NCI-H2107 (cell line): ENCODE measurements at places on chromosomes 16 and 17.

DNA sequence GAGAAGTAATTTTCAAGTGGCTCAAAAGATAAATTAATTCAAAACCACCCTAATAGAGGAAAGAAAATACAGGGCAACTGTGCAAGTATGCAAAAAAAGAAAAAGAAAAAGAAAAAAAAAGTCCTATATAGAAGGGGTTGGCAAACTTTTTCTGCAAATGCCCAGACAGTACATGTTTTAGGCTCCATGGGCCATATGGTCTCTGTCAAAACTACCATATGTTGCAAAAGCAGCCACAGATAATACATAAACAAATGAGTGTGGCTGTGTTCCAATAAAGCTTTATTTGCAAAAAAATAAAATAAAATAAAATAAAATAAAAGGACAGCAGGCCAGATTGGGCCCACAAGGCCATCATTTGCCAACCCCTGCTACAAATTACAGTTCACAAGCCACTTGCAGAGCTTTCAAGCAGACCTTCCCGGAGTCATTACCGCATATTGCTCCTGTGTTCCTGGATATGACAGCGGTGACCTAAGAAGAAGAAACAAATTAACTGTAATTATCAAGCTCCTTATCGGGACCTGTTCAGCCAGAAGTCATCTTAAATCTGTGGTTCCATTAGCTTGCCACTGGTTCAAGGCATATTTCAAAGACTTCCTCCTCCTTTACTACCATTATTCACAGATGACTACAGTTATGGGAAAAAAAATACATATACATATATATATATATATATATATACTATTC, 15.9 kb downstream of the ZC3H7A start:
- DNase-seq, result no peak

GRCh38 chr17:81193051-81193410, 27.0 kb upstream of the AATK start:
- DNase-seq, result no peak

DNA sequence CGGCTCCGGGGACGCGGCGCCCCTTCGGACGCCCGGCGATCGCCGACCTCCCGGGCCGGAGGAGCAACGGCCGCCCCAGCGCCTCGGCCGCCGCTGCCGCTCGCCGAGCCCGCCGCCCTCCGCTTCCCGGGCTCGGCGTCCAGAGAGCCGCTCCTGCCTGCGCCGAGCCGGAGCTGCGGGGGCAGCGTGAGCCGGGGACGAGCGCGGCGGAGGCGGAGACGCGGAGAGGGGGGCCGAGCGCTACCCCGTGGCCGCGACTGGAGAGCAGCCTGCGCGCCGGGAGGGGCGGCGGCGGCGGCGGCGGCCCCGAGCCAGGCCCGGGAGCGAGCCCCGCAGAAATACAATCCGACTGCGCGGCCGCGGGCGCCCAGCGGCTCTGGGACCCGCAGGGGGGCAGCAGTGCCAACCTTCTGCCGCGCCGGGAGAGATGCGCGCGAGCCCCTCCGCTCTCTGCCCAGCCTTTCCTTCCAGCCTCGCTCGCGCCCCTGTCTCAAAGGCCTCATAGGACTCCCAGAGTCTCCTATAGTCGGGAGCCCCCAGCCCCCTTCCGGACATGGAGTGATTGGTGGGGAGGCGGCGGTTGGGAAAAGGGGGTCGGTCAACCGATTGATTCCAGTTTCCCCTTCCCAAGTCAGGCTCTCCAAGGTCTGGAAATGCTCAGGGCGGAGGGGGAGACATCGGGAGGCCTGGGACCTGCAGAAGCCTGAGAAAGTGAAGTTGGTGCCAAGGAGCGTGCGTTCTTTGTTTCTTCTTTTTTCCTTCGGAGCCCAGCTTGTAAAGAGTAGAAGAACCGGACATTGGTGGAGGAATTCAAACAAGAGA, 1.0 kb upstream of the SDK2 start:
- peak; percentile 78 for DNase-seq

DNA sequence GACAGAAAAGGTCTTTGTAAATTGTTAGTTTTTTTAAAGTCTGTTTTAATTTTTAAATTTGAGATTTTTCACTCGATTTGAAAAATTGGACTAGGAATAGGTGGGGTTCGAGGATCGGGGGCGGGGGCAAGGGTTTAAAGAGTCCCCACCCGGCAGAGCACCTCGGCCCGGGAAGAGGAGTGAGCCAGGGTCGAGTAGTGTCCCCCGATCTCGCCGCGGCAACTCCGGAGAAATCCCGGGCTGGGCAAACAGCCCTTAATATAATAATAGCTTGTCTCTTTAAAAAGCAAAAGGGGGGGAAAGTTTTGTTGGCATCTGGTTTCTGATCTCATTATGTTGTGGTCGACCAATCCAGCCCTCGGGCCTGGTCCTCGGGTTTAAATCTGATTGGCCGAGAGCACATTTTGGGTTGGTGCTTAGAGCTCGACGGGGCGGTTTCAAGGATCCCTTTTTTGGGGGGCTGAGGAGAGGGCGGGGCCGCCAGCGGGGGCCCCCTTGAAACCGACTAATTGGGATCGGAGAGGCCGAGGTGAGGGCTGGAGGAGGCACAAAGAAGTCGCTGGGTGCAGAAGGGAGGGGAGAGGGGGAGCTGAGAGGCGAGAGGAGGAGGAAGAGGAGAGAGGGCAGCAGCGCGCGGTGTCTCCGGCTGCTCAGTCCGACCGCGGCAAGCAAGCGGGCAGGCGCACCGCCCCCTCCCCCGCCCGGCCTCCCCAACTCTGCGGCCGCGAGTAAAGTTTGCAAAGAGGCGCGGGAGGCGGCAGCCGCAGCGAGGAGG, at the start of gene FZD2:
Gene FZD2, plus strand, starts transcription at position 653 of the 775 bp plus-strand sequence. CDS start 205 bp downstream, outside the sequence.
- peak; percentile 29 for DNase-seq

GRCh38 chr16:57801098-57801808, 1.0 kb downstream of the KIFC3 start:
- DNase-seq, result no peak

GRCh38 chr17:28466001-28466400, 7.4 kb upstream of the SLC13A2 start:
- no peak for DNase-seq

DNA sequence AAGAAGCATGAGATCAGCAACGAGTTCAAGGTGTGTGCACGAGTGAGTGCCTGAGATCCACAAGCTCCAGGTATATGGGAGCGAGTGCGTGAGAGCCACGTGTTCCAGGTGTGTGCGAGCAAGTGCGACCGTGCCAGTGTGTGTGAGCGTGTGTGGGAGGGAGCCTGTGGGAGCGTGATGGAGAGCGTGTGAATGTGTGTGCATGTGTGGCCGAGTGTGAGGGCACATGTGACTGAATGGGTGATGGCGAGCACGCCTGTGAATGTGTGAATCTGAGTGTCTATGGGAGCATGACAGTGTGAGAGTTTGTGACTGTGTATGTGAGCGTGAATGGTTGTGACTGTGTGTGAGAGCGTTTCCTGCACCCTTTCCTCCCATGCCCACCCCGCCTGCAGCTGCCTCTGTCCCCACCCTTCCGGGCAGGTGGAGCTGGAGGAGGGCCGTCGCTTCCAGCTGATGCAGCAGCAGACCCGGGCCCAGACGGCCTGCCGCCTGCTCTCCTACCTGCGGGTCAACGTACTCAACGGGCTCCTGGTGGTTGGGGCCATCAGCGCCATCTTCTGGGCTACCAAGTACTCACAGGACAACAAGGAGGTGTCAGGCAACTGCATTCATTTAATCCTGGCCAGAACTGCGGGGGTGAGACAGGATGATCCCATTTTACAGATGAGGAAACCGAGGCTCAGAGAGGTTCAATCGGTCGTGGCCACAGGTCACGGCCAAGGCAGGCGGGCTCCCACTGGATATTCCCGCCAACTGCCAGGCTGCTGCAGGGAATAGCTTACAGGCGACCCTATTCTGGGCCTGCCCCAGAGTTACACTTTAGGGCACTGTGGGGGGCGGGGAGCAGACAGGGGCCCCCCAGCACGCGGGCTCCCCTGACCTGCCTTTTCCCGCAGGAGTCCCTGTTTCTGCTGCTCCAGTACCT, 3.7 kb downstream of the TMC8 start:
- DNase-seq, result no peak

DNA sequence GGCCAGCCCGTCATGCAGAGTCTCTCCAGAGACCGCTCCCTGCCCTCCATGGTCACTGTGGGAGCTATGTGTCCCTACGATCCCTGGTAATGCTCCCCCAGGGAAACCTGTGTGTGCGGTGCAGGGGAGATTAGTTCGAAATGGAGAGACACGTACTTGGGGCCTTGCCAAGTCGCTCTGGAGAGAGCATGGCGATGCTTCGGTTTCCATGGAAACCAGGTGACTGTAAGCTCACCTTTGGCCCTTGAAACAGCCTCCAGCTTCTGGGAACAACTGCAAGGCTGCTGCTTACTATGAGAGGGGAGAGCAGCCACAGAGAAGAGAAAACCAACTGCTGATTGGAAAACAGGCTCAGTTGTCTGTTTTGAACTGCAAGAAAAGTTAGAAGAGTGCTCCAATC, 879.7 kb upstream of the EEF2KMT start:
- DNase-seq, result no peak

DNA sequence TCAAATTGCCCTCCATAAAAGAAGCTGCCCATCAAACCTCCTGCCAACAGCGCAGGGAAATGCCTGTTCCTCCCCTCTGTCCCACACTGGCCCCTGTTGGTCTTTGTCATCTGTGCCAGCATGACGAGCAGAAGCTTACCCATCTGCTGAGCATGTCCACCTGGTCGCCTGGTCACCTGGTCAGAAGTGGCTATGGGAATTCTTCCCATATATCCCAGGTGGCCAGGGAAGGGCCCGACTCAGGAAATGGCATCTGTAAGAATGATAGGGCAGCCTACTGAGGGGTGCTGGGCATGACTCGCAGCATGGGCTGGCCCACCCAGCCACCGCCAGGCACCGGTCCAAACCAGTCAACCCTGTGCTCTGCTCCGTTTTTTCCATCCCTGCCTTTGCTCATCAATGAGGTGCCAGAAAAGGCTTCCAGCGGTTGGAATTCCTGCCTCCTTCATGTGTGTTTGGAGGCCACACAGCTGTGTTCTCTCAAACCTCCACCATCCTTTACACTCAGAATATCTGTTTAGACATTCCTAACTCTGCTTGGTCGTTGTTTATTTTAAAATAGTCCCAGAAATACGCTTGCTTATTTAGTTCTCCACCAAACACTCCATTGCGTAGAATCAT, 145.2 kb downstream of the CLEC16A start:
- no peak for DNase-seq

- DNase-seq, result no peak
These were observed 643.5 kb upstream of the SOX9 start for GRCh38 chr17:71477356-71477755.

- DNase-seq, result no peak
These were observed 215.8 kb downstream of the CDH8 start for GRCh38 chr16:61820398-61820797.

- DNase-seq, result no peak
These were observed 15.0 kb upstream of the SLC16A11 start for GRCh38 chr17:7058831-7059447.

GRCh38 chr17:57387575-57387974, 131.3 kb downstream of the MSI2 start:
- no peak for DNase-seq

- DNase-seq, result no peak
These were observed 392.9 kb upstream of the SALL1 start for GRCh38 chr16:51543971-51544370.

- no peak for DNase-seq
These were observed 9.8 kb downstream of the MYL4 start for GRCh38 chr17:47218896-47219430.
